ENCODE measurements at places on chromosomes 5 and 9.

- no peak for DNase-seq
These were observed 93.7 kb downstream of the JAKMIP2 start for GRCh38 chr5:147688656-147689356.

DNA sequence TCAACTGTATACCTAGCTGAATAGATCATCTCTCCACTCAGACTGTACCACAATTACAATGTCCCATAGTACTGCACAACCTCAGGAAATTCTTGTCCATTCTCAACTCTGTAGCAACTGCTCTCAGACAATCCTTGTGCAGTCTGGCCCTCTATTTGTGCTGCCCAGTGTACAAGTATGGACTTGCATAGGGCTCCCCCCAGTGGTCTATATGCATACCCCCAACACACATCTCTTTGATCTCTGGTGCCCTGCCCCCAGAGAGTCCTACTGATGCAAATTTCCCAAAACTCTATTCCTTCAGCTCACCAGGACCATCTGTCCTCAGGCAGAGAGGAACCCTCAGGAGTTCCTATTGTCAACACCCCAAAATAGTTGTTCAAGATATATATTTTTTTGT, 205.3 kb downstream of the SLCO4C1 start:
- DNase-seq = no peak

DNA sequence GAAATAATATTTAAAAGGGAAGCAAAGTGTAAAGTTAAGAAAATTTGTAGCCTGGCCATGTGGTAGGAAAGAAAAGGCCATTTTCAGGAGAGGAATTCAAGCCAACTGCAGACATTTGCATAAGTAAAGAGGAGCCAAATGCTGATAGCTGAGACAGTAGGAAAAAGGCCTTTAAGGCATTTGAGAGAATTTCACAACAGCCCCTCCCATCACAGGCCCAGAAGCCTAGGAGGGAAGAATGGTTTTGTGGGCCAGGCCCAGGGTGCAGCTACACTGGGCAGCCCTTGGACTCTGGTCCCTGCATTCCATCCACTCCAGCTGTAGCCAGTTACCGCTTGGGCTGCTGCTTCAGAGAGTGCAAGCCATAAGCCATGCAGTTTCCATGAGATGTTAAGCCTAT, 1556.8 kb downstream of the EFNA5 start:
- DNase-seq = no peak

- no peak for DNase-seq
These were observed 48.6 kb downstream of the NMUR2 start for GRCh38 chr5:152356506-152356905.

- DNase-seq = no peak
These were observed 45.0 kb downstream of the TRIM36 start for GRCh38 chr5:115124741-115125140.

DNA sequence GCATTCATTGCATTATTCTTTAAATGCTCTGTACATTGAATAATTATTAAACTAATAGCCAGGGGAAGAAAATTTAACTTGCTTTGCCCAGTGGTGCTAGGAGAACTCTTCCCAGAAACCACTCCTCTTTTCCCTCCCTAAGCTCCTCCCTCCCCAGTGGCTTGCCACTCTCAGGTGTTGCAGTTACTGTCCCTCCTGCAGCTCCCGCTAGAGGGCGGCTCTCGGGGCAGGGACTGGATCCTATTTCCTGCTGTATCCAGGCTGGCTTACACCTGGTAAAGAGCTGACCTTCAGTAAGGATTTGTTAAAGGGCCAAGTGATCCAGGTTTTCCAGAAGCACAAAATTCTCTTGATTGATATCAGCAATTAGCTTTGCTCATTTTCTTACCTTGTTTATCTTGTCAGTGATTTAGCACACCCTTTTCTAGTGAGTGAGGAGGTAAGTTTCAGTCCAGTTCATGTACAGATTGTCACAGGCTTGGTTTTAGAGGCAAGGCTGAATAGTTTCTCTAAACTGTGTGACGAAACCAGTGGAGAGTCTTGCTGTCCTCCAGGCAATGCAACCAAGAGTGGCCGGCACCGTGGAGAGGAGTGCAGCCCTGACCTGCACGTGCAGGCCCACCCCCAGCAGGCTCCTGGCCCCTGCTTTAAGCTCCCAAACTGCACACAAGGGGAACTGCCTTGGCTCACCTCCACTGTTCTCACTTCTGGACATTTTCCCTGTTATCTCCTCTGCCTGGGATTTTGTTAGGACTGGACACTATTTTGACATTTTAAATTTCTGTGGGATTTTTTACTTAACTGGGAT, 423.8 kb downstream of the SPOCK1 start:
- DNase-seq = no peak

GRCh38 chr5:133366438-133366837, 245.9 kb downstream of the FSTL4 start:
- DNase-seq = no peak

DNA sequence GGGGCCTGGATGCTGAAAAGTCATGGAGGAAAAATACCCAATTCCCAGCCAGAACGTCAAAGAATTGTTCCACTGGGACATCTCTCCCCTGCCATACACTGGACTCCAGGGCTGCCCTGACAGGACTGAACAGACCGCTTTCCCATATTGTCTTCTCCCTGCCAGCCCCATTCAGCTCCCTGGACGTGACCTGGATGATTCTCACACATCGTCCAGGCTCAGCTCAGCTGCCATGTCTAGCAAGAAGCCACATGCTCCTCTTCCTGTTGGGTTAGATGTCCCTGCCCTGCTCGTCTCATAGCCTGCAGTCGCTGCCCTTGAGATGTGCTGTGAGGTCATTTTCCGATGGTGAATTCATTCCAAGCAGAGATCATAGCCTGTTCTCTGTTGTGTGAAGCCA, 37.4 kb downstream of the FOXI1 start:
- DNase-seq = no peak

- DNase-seq = no peak
These were observed 126.7 kb downstream of the COL23A1 start for GRCh38 chr5:178463321-178464155.

DNA sequence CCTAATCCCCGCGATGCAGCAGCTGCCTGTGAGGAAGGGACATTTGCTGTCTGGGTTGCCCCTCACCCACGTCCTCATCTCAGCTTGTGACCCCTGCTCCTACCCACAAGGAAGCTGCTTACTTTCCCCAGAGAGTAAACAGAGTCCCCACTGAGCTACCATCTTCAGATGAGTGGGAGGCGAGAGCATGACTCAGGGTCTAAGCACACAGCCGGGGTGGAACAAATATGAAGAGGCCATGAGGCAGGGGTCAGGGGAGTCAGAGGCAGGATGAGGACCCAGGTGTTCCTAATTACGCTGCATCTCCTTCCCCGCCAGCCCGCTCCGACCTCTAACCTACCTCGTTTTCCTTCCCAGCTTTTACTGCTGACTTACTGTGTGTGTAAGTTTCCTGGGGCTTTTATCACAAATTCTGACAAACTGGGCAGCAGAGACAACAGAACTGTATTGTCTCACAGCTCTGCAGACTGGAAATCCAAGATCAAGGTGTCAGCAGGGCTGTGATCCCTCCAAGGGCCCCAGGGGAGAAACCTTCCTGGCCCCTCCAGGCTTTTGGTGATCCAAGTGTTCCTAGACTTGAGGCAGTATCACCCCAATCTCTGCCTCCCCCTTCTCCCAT, 94.0 kb upstream of the DNAH5 start:
- no peak for DNase-seq

DNA sequence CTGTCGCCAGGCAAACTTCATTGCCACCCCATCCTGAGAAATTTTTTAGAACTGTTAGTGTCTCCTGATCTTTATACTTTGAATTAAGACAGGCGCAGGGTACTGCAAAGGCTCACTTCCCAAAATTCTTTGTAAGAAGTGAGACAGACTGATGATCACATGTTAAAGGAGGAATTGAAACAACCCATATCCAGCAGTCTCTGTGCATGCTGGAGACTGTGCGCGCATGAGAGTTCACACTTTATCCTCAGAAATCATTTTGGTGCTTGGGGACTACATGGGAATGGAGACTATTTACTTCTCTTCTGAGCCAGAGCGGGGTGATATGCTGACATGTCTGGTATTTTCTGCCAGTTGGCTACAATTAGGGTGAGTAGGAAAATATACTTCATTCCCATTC, 91.2 kb downstream of the ZNF474 start:
- no peak for DNase-seq

- no peak for DNase-seq
These were observed 82.3 kb upstream of the FREM1 start for GRCh38 chr9:14992516-14992915.

DNA sequence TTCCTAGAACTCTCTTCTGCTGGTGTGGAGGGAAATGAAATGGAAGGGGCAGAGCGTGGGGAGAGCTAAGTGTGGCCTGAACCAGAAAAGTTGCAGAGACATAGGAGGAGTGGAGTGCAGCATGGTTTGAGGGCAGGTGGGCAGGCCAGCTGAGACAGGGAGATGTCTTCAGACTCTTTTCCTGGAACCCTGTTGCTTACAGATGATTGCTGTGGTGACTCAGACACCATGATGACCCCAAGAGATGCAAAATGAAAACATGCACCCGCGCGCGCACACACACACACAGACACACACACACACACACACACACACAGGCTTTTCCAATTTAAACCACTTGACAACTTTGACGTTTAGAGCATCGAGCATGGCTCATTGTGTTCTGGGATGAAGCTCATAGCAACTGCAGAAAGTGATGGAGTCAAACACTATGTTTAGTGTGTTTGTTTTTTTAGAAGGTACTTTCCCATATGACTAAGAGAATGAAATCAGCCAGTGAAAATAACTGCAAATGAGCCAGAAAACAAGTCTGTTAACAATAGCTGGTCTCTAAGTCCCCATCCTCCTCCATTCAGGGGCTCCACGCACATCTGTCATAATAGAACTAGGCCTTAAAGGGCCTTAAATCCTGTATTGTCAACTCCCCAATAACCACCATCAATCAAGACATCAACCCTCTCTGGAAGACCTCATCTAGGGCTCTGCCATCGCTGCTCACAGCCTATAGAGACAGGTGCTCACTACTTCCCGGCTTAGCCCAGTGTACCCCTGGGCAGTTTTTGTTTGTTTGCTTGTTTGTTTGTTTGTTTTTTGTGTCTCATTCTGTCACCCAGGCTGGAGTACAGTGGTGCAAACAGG, 9.6 kb downstream of the TMOD1 start:
- no peak for DNase-seq

DNA sequence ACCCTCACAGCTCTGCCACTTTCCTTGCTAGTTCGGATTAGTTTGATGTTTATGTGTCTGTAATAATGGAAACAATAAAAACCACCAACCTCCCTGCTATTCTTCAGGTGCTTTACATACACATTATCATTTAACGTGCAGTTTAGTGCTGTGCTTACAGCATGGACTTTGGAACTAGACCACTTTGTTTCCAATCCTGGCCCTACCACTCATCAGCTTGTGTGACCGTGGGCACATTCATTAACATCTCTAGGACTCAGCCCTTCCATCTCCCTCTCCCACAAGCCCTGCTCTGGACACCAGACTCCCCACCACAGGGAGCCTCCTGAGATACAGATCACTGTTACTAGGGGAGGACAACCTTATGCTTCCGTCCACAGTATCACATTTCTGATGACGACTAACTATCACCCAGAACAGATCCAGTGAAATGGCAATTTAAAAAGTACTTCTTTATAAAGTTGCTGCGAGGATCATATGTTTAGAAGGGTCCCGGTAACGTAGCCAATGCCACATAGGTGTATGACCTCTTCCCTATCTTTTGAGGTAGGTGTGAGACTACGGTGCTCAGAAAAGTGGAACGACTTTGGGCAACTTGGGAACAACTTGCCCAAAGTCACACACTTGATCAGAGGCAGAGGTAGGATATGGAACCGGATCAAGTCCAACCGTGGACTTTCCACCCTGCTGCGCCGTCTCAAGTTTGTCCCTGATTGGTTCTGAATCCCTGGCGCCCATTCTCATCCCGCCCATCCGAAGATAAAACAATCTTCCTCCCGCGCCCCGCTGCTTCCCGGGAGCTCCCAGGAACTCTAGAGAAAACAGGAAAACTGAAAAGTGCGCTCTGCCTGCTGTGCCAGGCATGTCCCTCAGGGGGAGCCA, 132.4 kb upstream of the NIPBL start:
- DNase-seq = no peak

- DNase-seq = no peak
These were observed 1.1 kb upstream of the ENG start for GRCh38 chr9:127855522-127855921.

- DNase-seq = no peak
These were observed 219.3 kb downstream of the SMARCA2 start for GRCh38 chr9:2234371-2234893.

DNA sequence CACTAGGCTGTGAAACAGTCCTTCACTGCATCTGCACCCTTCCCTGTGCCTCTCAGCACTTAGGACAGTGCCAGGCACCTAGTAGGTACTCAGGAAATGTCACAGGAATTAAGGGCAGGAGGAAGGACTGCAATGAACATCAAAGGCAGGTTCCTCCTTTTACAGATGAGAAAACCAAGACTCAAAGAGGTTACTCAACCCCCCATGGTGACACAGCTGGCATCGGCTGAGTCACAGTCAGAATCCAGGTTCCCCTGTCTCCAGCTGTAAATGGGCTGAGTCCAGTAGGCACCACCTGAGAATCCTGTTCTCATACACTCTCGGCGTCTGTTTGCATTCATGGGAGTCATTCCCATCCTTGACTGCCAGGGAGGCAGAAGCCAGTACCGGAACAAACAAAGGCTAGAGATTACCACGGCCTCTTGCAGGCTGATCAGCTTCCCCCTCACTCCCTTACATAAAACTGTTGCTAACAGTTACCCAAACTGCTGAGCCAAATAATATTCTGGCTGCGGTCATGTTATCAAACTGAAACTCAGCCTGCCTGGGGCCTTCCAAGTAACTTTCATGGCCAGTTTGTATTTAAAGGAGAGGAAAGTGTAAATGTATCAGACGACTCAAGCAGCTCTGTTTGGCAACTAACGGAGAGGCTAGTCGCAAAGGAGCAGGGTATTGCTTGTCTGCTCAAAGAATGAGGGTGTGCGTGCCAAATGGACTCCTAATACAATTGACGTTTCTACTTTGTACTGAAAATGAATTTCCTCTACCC, 201.7 kb downstream of the PAPPA start:
- no peak for DNase-seq

- DNase-seq = no peak
These were observed 134.8 kb downstream of the KCNIP1 start for GRCh38 chr5:170638454-170639220.

- no peak for DNase-seq
These were observed 22.1 kb upstream of the TPD52L3 start for GRCh38 chr9:6305954-6306563.

DNA sequence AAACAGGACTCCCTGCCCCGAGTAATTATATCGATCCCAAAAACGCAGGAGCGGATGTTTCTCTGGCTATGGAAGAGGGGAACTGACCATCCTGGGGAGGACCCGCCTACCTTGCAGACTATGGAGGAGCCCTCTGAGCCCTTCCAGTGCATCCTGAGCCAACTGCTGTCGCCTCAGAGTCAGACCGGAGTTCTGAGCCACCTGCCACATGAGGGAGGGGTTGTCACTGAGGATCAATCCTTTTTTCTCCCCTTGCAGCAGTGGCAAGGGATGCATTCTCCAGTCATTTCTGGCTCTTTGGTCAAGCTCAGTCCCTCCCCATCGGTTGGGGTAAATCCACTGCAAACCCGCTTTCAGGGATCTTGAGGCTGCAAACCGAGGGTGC, 709 bp downstream of the FANCG start:
- DNase-seq = no peak

- no peak for DNase-seq
These were observed 1037.3 kb upstream of the WWC1 start for GRCh38 chr5:167254132-167254531.
